Right renal pelvis (tissue), 4 donors: ENCODE measurements at places on chromosomes 4 and X. TPM values are rescaled to one million over a fixed set of nuclear protein-coding genes. Genes with fewer than 3 reads are reported as not detected.

- DNase-seq = no peak
Observed at GRCh38 chr4:127604949-127605709, 27.6 kb upstream of the INTU start.

DNA sequence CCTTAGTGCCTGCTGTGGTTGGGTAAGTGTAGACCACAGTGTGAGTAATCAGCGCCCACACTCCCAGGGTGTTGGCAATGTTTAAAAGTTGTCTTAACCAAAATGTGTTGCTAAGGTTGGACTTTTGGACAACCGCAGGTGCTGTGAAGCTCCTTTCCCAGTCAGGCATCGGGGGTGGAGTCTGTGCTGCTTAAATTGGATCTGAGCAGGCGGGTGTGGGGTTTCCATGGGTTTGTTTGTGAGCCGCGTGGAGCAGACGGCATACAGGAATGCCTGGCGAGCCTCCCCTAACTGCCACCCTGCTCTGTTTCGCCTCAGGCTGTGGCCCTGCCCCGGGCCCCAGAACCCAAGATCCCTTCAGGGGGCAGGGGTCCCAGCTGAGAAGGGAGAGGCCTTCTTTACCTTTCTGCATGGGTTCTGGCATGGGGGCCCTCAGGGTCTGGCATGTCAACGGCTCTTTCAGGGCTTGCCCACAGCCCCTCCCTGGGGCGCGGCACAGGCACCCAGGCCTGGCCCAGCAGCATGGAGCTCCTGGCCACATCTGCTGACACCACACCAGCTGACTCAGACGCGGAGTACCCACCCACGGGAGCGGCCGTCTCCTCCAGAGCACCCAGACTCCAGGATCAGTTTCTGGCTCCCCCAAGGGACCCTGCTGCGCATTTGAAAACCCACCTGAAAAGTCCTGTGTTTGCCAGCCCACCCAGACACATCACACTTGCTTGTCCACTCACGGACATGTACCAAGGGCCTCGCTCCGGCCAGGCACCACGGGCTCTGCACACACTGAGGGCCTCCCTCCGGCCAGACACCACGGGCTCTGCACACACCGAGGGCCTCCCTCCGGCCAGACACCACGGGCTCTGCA, 5.1 kb upstream of the SPON2 start:
- no peak for DNase-seq

DNA sequence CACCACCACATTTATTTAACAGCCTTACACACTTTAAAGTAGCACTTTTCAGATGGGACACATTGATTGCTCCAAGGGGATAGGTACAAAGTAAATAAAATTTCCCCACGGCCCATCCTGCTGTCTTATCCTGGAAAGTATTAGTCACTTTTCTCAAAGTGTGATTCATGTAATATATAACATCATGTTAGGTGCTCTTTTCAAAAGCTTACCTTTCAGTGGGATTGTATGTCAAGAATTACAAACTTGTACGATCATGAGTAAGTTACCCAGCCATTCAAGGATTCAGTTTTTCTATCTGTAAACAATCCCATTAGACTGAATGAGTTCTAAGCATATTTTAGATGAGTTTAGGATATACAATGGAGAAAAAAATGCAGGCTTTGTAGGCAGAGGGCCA, 876.6 kb upstream of the GRID2 start:
- DNase-seq = no peak

PGAM4 gene
- polyA plus RNA-seq = 0.49 TPM

PIR gene
- 3.6 TPM for polyA plus RNA-seq
